ENCODE measurements at places on chromosomes 4 and X.

DNA sequence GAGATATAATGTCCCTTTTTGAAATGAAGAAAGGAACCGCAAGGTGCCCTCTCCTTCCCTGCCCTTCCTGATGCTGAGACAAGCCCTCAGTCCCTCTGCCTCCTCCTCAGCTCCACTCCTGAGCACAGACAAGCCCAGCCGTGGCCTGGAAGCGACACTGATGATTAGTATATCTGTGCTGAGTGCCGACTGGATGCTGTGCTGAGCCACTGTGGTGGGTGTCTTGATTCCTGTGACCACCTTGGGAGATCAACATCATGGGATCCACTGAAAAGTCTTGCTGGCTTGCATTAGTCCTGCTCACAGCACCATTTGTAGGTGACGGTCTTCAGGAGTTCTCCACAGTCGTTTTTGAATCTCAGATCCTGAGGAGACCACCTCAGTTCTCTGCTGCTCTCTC, 59.5 kb upstream of the HGFAC start:
- DNase-seq = no peak

DNA sequence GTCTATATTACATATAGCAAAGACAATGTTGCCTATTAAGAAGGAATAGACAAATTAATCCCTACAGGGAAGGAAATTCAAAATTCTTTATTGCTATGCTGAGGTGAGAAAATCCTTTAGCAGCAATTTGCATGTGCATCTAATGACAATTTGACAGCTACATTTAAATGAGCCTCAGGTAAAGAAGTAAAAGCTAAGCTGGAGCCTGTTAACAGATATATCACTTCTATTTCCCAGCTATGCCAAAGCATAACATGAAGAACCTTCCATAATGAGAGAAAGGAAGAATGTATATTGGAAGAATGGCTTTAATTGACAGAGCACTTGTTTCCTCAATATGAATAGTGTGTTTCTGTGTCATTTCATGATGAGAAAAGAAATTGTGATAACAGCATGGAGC, 71.6 kb downstream of the BMP3 start:
- no peak for DNase-seq

GRCh38 chrX:46665232-46666152, 91.9 kb downstream of the CHST7 start:
- no peak for DNase-seq

- DNase-seq = peak; percentile 80
Observed at GRCh38 chrX:100673397-100673953, 29.5 kb downstream of the SRPX2 start.

DNA sequence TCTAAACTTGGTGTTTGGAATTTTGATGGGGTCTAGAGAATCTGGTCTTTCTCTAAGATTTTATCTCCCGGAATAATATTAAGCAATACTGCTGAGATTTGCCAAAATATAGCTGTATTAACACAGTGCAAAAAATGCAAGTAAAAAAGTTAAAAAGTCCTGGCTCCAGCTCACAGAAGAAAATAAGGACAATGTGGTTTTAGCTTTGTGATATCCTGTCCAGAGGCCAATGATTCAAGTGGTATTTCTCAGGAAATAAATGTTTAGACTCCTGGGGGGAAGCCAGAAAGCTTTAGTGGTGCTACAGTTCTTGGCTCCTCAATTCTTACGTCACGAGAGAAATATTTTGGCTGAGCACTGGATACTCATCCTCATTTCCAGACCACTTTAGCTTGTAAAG, 40.9 kb upstream of the IL13RA2 start:
- peak; percentile 92 for DNase-seq

DNA sequence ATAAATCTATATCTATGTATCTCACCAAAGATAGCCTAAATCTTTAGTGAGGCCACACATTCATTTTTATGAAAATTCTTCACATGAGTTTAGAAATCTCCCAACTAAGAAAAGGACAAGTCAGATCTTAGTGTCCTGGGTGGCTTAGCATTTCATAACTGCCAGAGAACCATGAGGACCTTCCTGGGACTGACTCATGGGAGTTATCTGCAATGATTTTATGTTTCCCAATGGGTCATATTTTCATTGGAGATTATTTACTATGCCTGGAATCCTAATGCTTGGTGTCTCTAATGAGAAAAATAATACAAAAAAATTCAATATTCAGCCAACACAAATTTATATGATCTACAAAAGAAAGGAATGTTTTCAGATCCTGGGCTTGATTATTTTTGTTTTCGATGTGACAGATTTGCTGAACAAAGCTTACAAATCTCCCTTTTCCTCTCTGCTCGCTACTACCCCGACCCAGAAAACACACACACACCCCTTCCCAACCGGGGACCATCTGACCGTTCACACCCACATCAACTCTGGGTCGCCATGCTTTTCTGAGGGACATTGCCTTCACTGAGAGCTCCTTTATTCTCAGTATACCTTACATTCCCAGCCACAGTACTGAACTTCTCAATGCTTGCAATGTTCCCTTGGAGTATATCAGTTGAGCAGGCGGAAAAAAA, 40.1 kb downstream of the SORBS2 start:
- DNase-seq = no peak

DNA sequence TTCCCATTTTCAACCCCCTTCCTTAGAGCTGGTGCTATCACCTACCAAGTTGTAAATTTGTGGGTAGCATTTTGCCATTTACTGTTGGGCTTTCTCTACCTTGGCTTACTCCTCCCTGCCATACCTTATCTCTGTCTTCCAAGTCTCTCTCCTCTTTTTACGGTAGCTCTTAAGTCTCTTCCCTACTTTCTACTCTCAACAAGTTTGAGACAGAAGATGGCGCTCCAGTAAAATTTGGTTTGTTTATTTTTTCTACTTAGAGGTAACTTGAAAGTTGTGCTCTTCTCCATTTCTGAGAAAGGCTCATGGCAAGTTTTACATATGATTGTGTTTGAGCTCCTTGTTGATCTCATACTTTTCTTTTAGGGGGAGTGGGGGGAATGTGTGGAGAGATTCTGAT, 1508.1 kb downstream of the TECRL start:
- DNase-seq = no peak

- no peak for DNase-seq
Observed at GRCh38 chrX:54090880-54091279, 46.6 kb upstream of the PHF8 start.

- DNase-seq = no peak
Observed at GRCh38 chrX:30576881-30577280, 685 bp downstream of the TASL start.

GRCh38 chrX:31212856-31213748, 141.3 kb upstream of the FTHL17 start:
- no peak for DNase-seq

DNA sequence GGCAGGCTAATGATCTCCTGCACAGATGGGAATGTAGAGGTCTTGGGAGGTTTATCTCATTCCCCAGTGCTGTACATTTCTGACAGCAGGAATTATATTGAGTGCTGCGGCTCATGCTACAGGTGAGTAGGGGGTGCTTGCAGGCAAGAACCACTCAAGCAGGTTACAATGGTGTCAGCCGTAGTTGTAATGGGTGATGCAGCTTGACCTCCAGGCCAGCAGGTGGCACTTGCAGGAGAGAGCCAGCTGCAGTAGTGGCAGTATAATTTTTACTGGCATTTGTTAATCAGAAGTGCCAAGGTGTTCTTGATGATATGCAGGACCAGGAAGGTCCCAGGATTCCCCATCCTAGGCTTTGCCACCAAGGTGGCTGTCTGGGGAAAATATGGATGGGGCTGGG, 759.6 kb upstream of the NDST4 start:
- DNase-seq = no peak

DNA sequence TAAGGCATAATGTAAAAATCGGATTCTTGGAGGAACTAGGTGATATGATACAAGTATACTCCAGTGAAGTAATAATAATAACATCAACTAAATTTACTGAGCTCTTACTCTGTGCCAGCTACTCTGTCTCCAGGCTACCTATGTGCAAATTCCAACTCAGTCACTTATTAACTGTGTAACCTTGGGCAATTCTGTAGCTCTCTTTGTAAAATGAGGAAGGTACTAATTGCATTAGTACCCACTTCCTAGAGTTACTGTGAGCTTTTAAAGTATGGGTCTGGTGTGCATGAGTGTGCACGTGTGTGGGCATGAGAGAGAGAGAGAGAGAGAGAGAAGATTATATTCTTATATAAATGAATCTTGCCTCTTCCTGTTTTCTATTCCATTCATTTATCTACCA, 169.9 kb downstream of the KCNIP4 start:
- DNase-seq = no peak

All from fibroblast of lung (primary cell).